ENCODE measurements at places on chromosomes 7 and 10.

- no peak for DNase-seq
Observed at GRCh38 chr7:102982235-102982634, 69.4 kb downstream of the LRRC17 start.

- DNase-seq, result no peak
Observed at GRCh38 chr10:73182568-73182967, 14.6 kb downstream of the FAM149B1 start.

DNA sequence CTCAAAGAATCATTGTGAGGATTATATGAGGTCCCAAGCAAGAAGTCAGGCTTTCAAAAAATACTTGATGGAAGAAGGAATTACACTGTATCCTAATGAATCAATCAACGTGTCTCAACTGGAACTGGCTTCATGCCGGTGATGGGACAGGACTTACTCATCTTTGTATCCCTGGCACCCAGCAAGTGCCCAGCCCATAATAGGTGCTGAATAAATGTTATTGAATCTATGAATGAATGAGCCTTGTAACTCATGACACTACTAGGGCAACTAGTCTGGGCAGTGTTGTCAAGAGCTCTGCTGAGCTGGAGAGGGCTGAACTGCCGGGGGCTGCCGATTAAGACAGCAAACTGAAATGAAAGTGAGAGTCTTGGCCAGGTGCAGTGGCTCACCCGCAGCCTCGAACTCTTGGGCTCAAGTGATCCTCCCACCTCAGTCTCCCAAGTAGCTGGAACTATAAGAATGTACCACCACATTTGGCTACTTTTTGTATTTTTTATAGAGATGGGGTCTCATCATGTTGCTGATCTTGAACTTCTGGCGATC is 87.2 kb upstream of the KIF5B start:
- no peak for DNase-seq

- no peak for DNase-seq
Observed at GRCh38 chr10:43260117-43260761, 6.6 kb downstream of the RASGEF1A start.

GRCh38 chr7:69060516-69060915 is 537.8 kb upstream of the AUTS2 start:
- no peak for DNase-seq

DNA sequence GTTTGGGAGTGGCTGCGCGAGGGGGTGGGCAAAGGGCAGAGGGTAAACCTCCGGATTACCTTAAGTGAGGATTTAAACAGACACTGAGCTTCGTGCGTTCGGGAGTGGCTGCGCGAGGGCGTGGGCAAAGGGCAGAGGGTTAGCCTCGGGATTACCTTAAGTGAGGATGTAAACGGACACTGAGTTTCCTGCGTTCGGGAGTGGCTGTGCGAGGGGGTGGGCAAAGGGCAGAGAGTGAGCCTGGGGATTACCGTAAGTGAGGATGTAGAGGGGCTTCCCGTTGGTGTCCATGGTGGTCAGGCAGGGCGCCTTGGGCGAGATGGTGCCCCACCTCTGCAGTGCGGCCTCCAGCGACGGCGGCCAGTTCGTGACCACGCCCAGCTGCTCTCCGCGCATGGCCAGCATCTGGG is 275.8 kb downstream of the DIP2C start:
- DNase-seq, result no peak

GRCh38 chr10:49512121-49512809 is 26.7 kb downstream of the ERCC6 start:
- DNase-seq, result no peak

DNA sequence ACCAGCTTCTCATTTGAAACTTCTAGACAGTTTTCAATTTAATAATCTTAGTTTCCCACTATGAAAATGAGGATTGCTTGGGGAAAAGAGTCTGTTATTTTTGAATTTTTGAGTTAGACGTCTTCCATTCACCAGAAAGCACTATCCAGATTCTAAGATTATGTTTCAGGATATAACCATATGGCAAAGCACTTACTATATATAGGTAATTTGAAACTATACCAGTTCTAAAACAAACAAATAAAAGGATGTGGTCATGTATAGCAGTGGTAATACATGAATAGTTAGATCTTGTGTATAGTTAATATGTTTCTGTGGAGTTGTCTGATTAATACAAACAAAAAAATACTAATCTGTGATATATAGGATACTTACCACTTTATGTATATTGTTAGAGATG is 320.0 kb downstream of the EXOC4 start:
- no peak for DNase-seq

DNA sequence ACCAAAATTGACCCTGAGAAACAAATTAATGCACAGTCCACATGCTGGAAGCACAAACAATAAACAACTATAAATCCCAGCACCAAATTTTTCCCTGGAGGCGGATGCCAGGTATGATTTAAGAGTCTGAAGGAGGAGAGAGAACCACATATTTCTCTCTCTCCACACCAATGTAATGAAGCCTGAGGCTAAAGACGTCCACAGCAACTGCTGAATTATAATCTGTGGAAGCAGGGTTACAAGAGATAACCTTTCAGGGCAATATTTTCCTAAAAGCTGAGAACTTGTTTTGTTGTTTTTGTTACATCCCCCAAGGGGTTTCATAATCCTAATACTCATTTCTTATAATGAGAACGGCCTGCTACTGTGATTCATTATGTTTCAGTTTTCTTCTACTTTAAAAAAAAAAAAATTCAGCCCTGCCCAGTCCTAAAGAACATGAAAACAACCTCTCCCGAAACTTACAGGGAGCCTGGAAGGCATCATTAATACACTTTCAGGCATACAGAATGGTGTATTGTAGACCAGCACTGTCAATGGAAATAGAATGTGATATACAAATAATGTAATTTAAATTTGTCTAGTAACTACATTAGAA is 48.5 kb upstream of the ABLIM1 start:
- no peak for DNase-seq

- DNase-seq, result no peak
Observed at GRCh38 chr7:81415181-81415580, 354.7 kb downstream of the HGF start.

DNA sequence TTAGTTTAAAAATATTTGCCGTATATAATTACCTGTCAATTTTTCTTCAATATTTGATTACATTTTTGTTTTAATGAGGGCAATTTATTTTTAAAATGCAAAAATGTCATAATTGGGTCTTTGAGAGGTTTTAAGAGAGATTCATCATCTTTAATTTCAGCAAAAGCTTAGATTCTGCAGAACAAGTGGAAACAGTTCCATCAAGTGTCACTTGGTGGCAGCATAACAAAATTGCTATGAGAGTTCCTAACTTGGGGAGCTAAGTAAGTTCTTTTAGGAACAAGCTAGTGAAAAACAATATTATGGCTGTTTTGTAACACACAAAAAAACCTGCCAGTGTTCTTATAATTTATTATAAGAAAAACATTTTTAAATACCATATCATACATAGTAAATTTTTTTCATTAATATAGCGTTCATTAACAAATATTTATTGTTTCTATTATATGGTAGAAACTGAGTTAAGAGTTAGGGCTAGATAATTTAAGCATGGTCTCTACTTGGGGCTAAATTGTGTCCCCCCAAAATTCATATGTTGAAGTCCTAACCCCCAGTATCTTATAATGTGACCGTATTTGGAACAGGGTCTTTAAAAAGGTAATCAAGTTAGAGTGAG is 155.2 kb downstream of the MAGI2 start:
- no peak for DNase-seq

- DNase-seq, result no peak
Observed at GRCh38 chr10:50885097-50885859, at the start of gene A1CF. TSS of gene A1CF (minus strand) at chr10:50885627. CDS start at chr10:50859940, 25,687 bp downstream.

DNA sequence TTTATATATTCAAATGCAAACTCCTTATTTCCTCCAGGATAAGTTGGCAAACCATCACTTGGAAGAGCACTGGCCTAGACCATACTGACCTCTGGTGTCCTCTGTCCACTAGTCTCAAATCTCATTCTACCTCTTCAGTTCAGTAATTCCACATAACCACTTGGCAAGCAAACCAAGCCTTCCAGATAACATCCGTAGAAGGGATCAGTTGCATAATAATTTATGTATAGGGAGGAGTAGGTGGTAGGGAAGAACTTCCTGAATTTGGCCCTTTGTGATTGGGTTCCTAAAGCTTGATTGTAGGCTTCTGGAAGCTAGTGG is 55.0 kb downstream of the WAC start:
- no peak for DNase-seq

DNA sequence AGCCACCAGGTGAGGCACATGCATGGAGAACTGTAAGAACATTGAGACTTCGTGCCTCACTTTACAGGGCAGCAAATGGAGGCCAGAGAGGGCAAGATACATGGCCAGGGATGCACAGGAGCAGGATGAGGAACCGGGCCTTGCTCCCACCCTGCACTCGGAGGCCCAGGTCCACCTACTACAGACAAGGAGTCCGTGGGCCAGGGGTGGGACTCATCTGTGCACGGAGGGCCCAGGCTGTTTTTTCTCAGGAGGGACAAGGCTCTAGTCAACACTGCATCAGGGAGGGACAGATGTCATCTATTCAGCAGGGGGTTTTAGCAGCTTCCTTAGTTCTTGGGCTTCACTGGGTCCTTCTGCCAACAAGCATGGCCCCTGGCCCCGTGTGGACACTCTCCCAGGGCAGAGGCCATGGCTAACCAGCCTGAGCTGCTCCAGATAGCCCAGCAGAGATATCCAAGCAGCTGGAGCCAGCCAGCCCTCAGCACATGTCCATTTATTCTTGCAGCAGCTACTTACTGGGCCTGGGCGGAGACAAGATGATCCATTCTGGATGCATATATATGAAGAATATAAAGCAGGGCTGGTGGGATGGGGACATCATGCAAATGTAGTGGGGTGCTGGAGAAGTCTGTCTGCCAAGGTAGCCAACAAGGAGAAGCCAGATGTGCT is 134.5 kb upstream of the RET start:
- no peak for DNase-seq

- DNase-seq, result no peak
Observed at GRCh38 chr10:112919721-112920120, 30.3 kb upstream of the TCF7L2 start.

- no peak for DNase-seq
Observed at GRCh38 chr10:21532694-21533466, 1.2 kb upstream of the MLLT10 start.

GRCh38 chr7:71239586-71240268 is 107.8 kb downstream of the GALNT17 start:
- DNase-seq, result no peak

DNA sequence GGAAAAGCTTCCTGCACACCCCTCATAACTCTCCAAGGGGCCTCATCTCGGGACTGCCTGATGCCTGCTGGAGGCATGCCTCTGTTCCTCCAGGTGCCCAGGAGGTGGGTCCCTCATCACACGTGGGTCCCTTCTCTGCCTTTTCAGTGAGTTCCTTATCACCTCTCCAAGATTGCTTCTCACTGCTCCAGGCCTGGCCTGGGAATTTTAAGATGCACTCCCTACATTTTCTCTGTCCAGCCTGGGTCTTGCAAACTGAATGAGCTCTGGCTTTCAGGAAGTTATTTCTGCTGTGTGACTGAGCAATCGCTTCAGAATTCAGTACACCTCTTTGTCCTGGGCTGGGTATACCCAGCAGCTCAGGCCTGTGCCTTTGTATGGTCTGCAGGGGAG is 43.8 kb downstream of the LRRC18 start:
- DNase-seq, result no peak

GRCh38 chr7:106344861-106345260 is 60.1 kb upstream of the NAMPT start:
- DNase-seq, result no peak

GRCh38 chr7:121634356-121634755 is 238.2 kb upstream of the FAM3C start:
- DNase-seq, result no peak

DNA sequence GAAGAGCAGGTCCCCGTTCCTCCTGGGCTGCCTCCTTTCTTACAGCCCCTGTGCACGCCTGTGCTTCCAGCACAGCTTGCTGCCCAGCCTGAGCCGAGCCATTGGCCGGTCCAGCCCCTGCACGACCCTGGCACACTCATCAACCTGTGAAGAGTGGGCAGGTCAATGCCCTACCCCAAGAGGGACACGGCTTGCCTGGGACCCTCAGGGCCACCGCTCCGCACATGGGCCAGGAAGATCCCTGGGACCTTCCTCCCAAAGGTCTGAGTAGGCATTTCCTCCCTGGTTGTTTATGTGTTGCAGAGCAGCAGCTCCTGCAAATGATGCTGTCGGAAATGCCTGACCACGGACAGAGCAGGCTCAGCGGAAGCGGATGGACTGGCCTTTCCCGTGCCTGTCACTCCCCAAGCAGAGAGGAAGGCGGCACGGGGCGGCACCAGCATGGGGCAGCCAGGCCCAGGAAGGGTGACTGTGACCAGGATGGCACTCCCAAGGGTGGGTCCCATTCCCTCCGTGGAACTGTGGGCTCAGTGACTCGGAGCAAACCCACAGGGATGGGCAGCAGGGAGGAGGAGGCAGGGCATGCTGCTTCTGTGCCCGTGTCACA is 252.5 kb downstream of the TNS3 start:
- no peak for DNase-seq

GRCh38 chr10:8048281-8049008 is 6.0 kb upstream of the GATA3 start:
- no peak for DNase-seq

DNA sequence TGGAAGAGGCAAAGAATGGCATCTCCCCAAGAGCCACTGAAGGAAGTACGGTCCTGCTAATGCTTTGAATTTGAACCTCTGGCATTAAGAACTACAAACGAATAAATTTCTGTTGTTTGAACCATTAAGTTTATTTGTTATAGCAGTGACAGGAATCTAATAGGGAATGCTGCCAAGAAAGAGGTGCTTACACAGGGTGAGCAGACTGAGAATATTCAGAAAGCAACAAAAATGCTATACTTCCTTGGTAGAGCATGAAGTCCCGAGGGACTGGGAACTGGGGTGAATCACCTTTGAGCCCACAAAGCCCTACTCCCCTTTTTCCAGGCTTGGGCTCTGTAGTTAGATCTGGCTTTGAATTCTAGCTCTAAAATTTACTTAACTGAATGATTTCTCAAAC is 45.0 kb downstream of the PANK1 start:
- no peak for DNase-seq

DNA sequence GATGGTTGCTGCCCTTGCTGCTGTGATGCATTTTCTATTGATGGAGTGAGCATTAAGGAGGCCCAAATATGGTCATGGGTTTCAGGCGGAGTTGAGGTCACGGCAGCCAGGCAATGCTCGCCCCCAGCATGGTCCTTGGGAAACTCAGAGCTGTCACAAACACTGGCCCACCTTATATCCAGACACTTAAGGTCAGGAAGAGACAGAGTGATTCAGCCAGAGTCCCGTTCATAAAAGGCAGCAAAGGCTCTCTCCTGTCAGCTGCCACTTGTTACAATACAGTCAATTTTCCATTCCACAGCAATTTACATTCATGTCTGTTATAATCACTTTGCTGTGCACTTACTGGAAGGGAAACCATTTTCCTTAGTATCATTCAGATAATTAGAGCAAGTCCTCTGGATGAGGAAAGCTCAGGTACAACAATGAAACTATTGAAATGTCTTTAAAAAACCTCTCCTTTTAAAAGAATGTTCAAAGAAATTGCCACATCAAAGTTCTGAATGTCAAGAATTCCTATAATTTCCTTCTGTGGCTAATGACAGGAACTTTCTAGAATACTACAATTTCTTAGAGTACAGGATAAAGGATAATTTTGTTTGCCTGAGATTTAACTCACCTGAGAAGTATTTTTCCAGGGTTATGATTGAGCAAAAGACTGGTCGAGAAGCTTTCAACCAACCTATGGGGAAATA is 14.8 kb upstream of the ANKRD1 start:
- no peak for DNase-seq
